H7 (cell line): ENCODE measurements at places on chromosomes 11 and 22. TPM values are rescaled to one million over a fixed set of nuclear protein-coding genes. Genes with fewer than 3 reads are reported as not detected.

Gene MUS81
- total RNA-seq, result 38.0 and 49.7 TPM in 2 replicates

Gene IL10RA
- not detected in 2 replicates for total RNA-seq

- DNase-seq, result no peak
These were observed 9.3 kb upstream of the ADORA2A start for GRCh38 chr22:24417901-24418641.

DNA sequence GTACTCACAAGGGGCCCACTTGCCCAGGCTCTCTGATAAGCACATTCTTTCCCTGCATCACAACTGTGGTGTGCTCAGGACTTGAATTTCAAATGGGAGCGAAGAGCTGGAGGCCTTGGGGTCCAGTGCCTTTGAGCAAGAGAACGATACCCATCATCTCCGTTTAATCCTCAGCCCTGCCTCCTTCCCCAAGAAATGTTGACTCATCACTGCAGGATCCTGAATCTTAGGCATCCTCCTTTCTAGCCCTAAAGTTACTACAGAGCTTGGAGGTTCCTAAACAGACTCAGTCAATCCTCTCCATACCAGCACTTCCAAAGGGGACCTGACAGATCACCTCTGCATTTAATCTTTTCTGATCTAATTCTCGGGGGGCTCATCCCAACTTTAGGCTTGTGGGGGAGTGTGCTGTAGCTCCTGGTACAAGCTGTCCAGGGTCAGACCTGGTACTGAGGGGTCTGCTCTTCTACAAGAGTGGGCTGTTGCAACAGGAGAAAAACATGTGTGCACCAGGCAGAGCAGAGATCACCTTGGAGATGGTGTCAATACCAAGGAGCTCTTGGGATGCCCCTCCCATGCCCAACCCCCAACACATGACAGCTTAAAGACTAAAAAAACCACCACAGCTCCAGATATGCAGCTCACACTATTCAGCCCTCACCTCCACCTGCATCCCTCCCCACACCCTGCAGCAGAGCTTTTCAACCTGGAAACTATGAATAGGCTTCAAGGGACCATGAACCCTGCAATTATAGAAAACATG lies 3.9 kb upstream of the PRG2 start:
- no peak for DNase-seq
